ENCODE measurements at places on chromosomes 4 and X. TPM values are rescaled to one million over a fixed set of nuclear protein-coding genes. Genes with fewer than 3 reads are reported as not detected.

GRCh38 chr4:38003102-38003501 lies 42.9 kb downstream of the PTTG2 start:
- peaks cover 32% of the 10 kb centered on the region for H3K4me1 ChIP-seq
- DNase-seq, result no peak
- no peak overlapping the region for H3K27ac ChIP-seq
- H3K4me3 ChIP-seq, result no peak overlapping the region
- no peaks in the 10 kb centered on the region for H3K27me3 ChIP-seq
- H3K36me3 ChIP-seq, result no peaks in the 10 kb centered on the region

GPR50 gene
- not detected for total RNA-seq

GRCh38 chrX:136203438-136203837 lies 47.8 kb downstream of the MAP7D3 start:
- no peaks in the 10 kb centered on the region for H3K27me3 ChIP-seq
- H3K4me1 ChIP-seq, result peaks cover 70% of the 10 kb centered on the region
- peaks cover 9% of the 10 kb centered on the region for H3K36me3 ChIP-seq
- peak overlapping the region; percentile 88 for H3K27ac ChIP-seq
- H3K4me3 ChIP-seq, result peak overlapping the region; percentile 51

TEX13D gene
- total RNA-seq, result not detected

SPON2 gene
- 9.9 TPM for total RNA-seq

ZBTB33 gene
- total RNA-seq, result 5.3 TPM

DNA sequence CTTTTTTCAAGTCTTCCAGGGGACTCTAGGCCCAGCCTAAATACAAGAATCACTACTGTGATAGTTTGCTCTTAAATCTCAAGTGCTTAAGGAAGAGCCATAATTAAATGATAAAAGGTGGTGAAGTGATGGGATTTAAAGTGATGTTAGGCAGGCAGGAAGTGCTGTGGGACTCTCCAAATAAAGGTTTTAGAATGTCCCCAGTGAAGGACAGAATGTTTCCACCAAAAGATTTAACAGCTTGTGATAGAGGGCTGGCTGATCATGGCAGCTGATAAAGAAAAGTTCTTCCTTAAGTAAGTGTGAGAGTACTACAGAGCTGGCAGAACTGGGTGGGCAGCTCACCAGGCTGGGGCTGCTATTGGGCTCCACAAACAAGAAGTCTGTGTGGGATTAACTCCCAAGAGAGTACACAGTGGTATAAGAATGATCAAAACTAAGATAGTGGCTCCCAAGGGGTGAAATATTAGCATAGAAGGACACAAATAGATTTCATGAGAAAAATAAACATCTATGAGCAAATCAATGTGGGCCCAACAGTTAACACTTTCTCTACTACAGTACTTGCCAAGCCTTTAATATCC lies 637.2 kb upstream of the CPEB2 start:
- no peaks in the 10 kb centered on the region for H3K36me3 ChIP-seq
- no peaks in the 10 kb centered on the region for H3K4me1 ChIP-seq
- H3K27ac ChIP-seq, result no peak overlapping the region
- DNase-seq, result no peak

- DNase-seq, result no peak
- H3K4me3 ChIP-seq, result no peak overlapping the region
- H3K4me1 ChIP-seq, result no peaks in the 10 kb centered on the region
- H3K27me3 ChIP-seq, result no peaks in the 10 kb centered on the region
- H3K27ac ChIP-seq, result no peak overlapping the region
These were observed 314.7 kb upstream of the PRKX start for GRCh38 chrX:4028151-4028550.

DNA sequence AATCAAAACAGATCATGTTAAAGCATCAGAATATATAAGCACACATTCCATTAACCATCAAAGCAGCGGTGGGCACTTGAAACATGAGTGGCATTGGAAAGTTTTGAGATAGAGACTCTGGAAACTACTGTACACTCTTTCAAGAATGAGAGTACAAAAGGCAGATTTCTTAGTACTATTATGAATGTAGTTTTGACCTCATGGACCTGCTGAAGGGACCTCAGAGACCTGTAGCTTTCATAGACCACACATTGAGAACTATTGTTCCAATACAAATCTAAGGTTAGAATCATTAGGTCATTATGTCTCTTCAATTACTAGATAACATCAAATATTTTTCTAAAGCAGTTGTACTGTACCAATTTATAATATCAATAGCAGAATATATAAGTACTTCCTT lies 283.6 kb downstream of the RPA4 start:
- no peak for DNase-seq
- H3K4me3 ChIP-seq, result no peak overlapping the region
- no peak overlapping the region for H3K27ac ChIP-seq
- H3K4me1 ChIP-seq, result no peaks in the 10 kb centered on the region
- no peaks in the 10 kb centered on the region for H3K27me3 ChIP-seq

- H3K27me3 ChIP-seq, result no peaks in the 10 kb centered on the region
- no peaks in the 10 kb centered on the region for H3K36me3 ChIP-seq
- H3K27ac ChIP-seq, result no peak overlapping the region
- H3K4me1 ChIP-seq, result no peaks in the 10 kb centered on the region
- no peak for DNase-seq
These were observed 32.0 kb upstream of the TENT5D start for GRCh38 chrX:80388206-80388605.

DNA sequence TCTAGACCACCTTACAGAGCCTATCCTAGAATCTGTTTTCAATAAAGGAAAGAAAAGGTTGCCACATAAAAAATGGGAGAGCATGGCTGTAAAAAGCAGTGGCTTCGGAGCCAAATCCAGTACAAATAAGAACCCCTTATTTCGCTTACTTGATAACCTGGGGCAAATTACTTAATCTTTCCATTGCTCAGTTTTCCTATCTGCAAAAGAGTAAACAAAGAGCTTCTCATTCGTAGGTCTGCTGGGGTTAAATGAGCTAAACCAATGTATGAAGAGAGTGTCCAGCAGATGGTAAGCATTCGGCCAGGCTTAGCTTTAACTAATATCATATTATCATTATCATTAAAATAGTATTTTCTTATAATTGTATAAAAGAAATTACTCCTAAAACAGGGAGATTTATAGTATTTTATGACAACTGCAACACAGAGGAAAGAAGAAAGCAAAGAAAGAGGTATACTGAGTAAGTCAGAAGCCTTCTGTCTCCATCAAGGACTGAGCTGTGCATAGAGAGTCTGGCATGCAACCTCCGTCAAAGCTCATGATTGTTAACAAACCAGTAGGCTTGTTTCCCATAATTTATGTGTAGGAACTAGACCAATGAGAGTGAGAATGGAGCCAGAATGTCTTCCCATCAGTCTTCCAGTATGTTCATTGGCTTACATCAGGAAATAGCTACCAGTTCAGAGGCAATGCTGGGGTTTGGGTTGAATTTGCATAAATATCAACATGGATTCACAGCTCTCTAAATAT lies 364.9 kb downstream of the UNC5C start:
- H3K36me3 ChIP-seq, result no peaks in the 10 kb centered on the region
- H3K27me3 ChIP-seq, result no peaks in the 10 kb centered on the region
- H3K27ac ChIP-seq, result no peak overlapping the region
- H3K4me1 ChIP-seq, result no peaks in the 10 kb centered on the region

SYNPO2 gene
- total RNA-seq, result 151 TPM

- H3K4me1 ChIP-seq, result no peaks in the 10 kb centered on the region
- H3K36me3 ChIP-seq, result no peaks in the 10 kb centered on the region
- no peak overlapping the region for H3K27ac ChIP-seq
- no peak for DNase-seq
- no peak overlapping the region for H3K4me3 ChIP-seq
- H3K27me3 ChIP-seq, result no peaks in the 10 kb centered on the region
These were observed 1075.7 kb upstream of the PABPC4L start for GRCh38 chr4:135277068-135277979.

GRCh38 chr4:142551517-142552305 lies 294.4 kb downstream of the INPP4B start:
- no peaks in the 10 kb centered on the region for H3K36me3 ChIP-seq
- DNase-seq, result no peak
- no peaks in the 10 kb centered on the region for H3K27me3 ChIP-seq
- no peak overlapping the region for H3K27ac ChIP-seq

DNA sequence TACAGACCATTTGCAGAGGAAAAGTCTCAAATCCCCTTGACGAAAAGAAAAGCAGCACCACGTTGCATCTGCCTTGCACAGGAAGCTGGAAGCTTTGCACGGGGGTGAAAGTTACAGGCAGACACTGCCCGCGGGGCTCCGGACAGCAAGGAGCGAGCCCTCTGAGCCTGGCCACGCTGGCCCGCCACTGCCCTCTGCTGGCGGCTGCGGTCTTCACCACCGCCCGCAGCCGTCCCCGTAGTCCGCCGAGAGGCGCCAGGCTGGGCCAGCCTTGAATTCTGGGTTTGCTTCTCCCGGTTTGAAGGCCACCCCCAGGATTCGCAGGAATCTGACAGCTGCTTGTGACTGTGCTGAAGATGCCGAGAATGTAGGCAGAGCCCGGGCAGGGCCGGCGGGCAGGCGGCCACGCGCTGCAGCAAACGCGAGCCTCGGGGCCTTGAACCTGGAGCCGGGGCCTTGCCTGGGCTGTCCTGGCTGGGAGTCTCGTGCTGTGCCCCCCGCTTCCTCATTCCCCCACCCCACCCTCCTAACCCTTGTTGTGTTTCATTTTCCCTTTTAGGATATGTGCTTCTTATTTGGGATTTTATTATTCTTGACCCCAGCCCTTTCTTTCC lies 49.2 kb downstream of the ENPP6 start:
- H3K27ac ChIP-seq, result no peak overlapping the region
- peak; percentile 78 for DNase-seq
- no peak overlapping the region for H3K4me3 ChIP-seq
- H3K27me3 ChIP-seq, result peaks cover 27% of the 10 kb centered on the region
- H3K4me1 ChIP-seq, result peaks cover 3% of the 10 kb centered on the region

DNA sequence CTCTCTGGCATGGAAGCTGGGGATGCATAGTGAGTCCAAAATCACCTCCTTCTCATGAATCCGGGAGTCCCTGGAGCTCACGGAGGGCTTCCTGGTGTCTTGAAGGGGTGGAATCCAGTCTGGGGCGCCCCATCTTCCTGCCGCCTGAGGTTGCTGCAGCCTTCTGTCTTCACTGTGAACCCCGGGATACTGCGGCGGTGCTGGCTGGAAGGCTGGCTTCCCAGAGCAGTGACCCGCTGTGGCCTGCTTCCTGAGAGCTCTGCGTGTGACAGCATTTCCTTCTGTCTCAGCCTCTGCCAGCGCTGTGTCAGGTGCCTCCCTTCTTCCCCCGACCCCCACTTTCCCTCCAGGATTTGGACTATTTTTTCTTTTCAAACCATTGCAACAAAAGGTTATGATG lies 98.8 kb upstream of the STOX2 start:
- peaks cover 5% of the 10 kb centered on the region for H3K4me1 ChIP-seq
- H3K27me3 ChIP-seq, result no peaks in the 10 kb centered on the region
- H3K36me3 ChIP-seq, result no peaks in the 10 kb centered on the region
- no peak overlapping the region for H3K27ac ChIP-seq

DNA sequence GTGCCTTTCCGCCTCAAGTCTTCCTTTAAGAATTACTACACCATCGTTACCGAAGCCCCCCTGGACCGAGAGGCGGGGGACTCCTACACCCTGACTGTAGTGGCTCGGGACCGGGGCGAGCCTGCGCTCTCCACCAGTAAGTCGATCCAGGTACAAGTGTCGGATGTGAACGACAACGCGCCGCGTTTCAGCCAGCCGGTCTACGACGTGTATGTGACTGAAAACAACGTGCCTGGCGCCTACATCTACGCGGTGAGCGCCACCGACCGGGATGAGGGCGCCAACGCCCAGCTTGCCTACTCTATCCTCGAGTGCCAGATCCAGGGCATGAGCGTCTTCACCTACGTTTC lies 2.2 kb downstream of the PCDH10 start:
- no peak for DNase-seq
- H3K27ac ChIP-seq, result no peak overlapping the region
- H3K36me3 ChIP-seq, result no peaks in the 10 kb centered on the region
- H3K4me1 ChIP-seq, result peaks cover 71% of the 10 kb centered on the region
- H3K27me3 ChIP-seq, result peaks cover 69% of the 10 kb centered on the region
- H3K4me3 ChIP-seq, result peak overlapping the region; percentile 11

- H3K4me1 ChIP-seq, result peaks cover 4% of the 10 kb centered on the region
- peak; percentile 48 for DNase-seq
- H3K27me3 ChIP-seq, result no peaks in the 10 kb centered on the region
- H3K36me3 ChIP-seq, result no peaks in the 10 kb centered on the region
- peak overlapping the region; percentile 93 for H3K27ac ChIP-seq
These were observed 71.0 kb downstream of the USP46 start for GRCh38 chr4:52588097-52588496.

MAGEA2B gene
- not detected for total RNA-seq

BEND4 gene
- not detected for total RNA-seq

GRCh38 chr4:102780476-102781144 lies 19.8 kb upstream of the MANBA start:
- H3K27me3 ChIP-seq, result no peaks in the 10 kb centered on the region
- no peak overlapping the region for H3K4me3 ChIP-seq
- H3K27ac ChIP-seq, result no peak overlapping the region
- H3K36me3 ChIP-seq, result no peaks in the 10 kb centered on the region

DNA sequence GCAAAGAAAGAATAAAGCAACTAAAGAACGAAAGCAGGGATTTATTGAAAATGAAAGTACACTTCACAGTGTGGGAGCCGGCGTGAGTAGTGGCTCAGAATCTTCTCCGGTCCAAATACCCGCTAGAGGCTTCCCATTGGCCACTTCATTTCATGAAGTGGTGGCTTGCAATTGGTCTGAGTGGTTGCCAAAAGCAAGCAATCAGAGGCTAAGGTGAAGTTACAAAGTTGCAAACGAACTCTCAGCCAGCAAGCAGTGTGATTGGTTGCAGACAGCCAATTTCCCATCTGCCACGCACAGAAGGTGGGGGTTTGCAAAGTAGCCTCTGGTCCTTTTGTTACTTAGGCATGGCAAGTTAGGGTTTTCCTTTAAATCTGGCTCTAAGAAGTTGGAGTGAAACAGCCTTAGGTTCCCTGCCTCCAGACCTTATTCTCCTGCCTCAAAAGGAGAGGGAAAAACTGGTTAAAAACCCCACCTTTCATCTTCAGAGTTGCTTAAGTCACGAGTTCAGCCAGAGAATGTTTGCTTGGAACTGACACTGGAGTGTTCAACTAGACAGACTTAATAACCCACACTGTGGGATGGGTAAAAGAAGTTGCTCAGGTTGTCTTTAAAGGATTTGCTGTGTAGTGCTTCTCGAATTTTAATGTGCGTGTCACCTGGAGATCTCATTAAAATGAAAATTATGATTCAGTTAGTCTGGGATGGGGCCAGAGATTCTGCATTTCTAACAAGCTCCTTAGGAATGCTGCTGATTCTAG lies 6.9 kb upstream of the CLOCK start:
- H3K27me3 ChIP-seq, result no peaks in the 10 kb centered on the region
- no peaks in the 10 kb centered on the region for H3K4me1 ChIP-seq
- H3K36me3 ChIP-seq, result no peaks in the 10 kb centered on the region
- peak; percentile 21 for DNase-seq
- peak overlapping the region; percentile 19 for H3K4me3 ChIP-seq

MSX1 gene
- 4.2 TPM for total RNA-seq

DNA sequence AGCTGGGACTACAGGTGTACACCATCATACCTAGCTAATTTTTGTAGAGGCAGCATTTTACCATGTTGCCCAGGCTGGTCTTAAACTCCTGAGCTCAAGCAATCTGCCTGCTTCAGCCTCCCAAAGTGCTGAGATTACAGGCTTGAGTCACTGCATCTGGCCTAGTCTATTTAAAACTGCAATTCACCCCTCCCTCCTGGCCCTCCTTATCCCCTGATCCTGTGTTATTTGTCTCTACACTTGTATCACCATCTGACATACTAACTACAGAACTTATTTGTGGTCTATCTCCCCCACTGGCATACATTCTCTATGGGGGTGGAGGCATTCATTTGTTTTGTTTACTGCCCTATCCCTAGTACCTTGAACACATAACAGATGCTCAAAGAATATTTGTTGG lies 23.7 kb downstream of the CC2D2A start:
- peaks cover 10% of the 10 kb centered on the region for H3K4me1 ChIP-seq
- H3K27me3 ChIP-seq, result no peaks in the 10 kb centered on the region
- no peak overlapping the region for H3K27ac ChIP-seq
- peaks cover 2% of the 10 kb centered on the region for H3K36me3 ChIP-seq
- no peak for DNase-seq

- no peaks in the 10 kb centered on the region for H3K36me3 ChIP-seq
- H3K27ac ChIP-seq, result no peak overlapping the region
- H3K4me1 ChIP-seq, result no peaks in the 10 kb centered on the region
- DNase-seq, result no peak
These were observed 346.6 kb downstream of the CENPC start for GRCh38 chr4:67198727-67199126.

Measured in heart left ventricle (tissue), 16 donors.